Lung microvascular endothelial cell (primary cell): ENCODE measurements at places on chromosomes 12 and 14. TPM values are rescaled to one million over a fixed set of nuclear protein-coding genes. Genes with fewer than 3 reads are reported as not detected.

- DNase-seq = no peak
Observed at GRCh38 chr12:58916161-58916621, 4.1 kb downstream of the LRIG3 start.

- DNase-seq = no peak
Observed at GRCh38 chr12:19129122-19129485, 429 bp upstream of the PLEKHA5 start.

DNA sequence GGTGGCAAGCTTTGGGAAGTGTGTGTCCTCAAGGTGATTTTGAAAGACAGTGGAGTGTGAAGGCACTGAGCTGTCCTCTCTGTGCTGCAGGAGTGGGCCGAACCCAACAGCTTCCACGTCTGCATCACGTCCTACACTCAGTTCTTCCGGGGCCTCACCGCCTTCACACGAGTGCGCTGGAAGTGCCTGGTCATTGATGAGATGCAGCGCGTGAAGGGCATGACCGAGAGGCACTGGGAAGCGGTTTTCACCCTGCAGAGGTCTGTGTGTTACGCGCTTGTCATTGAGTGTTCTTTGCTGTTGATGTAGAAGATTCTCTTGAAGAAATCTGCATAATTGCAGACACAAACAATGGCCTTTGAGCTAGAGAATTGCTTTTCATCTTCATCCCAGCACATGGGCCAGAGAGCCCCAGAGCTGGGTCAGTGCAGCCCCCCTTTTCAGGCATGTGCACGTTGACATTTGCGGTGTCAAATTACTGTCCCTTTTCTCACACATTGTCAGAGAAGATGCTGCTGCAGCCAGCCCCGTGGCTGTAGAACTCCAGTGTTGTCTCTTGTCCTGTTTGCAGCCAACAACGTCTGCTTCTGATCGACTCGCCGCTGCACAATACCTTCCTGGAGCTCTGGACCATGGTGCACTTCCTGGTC lies 63.3 kb downstream of the EP400 start:
- DNase-seq = no peak

DNA sequence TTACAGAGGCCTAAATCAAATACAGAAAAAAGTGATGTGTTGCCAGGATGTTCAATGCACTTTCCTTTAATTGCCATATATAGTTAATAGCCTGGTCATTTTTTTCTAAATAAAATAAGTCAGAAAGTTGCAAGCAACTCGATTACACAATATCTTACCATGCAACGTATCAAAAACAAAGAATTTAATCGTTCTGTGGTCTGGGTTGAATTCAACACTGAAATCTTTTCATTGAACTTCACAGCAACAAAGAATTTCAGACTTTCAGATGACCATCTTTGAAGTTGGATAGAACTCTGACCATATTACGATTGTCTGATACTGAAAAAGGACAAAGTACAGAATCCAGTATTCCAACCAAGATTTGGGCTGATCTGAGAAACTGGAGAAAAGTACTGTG lies 231.9 kb downstream of the SLC25A21 start:
- DNase-seq = no peak

DNA sequence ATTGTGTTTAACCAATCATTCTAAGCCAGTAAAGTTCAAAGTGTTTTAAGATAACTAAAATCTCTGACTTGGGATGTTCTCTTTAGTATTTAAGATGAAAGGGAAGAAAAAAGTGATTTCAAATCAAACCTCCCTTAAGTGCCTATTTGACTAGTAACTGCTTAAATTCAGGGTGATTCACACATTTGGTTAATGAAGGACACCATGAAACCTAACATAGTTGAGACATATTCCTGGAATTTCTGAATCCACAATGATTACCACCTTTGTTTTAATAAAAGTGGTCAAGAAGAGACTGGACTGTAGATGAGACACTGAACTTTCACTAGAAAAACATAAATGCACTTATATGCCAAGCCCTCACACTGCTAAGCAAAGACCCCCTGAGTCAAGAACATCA lies 138.7 kb downstream of the MED13L start:
- DNase-seq = no peak

DNA sequence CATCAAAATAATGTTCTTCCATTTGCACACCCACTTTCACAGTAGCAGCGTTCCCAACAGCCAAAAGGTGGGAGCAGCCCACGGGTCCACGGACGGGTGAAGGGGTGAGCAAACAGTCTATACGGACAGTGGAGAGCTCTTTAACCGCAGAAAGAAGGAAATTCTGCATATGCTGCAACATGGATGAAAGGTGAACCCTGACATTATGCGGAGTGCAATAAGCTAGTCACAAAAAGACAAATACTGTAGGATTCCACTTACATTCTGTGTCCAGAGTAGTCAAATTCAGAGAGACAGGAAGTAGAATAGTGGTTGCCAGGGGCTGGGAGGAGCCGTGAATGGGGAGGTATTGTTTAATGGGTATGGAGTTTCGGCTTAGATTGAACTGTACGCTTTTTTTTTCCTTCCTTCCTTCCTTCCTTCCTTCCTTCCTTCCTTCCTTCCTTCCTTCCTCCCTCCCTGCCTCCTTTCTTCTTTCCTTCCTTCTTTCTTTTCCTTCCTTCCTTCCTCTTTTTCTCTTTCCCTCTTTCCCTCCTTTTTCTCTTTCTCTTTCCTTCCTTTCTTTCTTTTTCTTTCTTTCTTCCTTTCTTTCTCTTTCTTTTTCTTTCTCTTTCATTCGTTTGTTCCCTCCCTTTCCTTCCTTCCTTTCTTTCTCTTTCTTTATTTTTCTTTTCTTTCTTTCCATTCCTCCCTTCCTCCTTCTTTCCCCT lies 15.8 kb upstream of the ANKRD9 start:
- DNase-seq = peak; percentile 47

- peak; percentile 94 for DNase-seq
Observed at GRCh38 chr14:81400852-81401251, 728 bp upstream of the STON2 start.

- DNase-seq = peak; percentile 61
Observed at GRCh38 chr12:48119078-48119833, at the start of gene PFKM. Gene PFKM (plus strand): TSS chr12:48119364. CDS start chr12:48122775, 3,411 bp downstream.

DNA sequence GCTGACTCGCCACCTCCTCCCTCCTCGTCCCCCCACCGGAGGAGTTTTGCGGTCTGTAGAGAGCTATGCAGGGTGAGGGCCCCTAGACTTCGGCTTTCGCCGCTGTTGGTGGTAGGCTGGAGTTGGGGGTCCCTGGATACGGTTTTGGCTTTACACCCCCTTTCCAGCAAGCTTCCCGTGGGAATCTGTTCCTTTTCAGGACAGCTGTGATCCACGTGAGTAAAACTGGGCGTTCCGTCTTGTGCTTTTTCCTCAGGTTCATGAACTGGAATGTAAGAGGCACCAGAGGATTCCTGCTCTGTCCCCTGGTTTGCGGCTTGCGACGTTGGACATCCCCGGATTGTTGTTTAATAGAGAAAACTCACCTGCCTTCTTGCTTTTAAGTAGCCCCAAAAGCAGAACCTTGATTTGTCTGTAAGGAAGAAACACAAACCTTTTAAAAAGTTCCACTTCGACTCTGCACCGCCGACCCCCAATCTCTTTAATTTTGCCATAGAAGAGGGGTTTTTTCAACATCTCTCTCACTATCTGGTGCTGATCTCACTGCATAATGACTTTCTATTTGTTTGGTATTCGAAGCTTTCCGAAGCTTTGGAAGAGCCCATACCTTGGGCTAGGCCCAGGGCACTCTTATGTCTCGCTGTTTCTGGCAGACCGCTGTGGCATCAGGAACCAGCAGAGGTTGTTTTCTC lies 490 bp downstream of the PRORP start:
- DNase-seq = peak; percentile 65

GRCh38 chr12:114673901-114674250 lies 10.1 kb downstream of the TBX3 start:
- DNase-seq = no peak

- DNase-seq = peak; percentile 25
Observed at GRCh38 chr12:109165599-109165998, 49.2 kb downstream of the ACACB start.

DNA sequence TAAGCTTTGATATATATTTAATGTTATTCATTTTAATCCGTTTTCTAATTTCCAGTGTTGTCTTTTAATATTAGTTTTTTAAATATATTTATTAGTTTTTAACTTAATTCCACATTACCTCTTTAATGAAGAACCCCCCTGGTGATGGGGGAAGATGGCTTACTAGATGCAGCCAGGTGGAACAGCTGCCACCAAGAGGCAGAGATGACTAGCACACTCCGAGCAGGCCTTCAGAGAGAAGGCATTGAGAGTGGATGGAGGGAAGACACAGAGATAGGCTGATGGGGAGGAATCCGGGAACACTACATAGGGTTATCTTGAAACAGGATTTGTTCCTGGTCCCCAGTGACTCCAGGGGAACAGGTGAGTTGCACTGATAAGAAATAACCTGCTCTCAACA lies 771.6 kb downstream of the LRFN5 start:
- DNase-seq = no peak

DNA sequence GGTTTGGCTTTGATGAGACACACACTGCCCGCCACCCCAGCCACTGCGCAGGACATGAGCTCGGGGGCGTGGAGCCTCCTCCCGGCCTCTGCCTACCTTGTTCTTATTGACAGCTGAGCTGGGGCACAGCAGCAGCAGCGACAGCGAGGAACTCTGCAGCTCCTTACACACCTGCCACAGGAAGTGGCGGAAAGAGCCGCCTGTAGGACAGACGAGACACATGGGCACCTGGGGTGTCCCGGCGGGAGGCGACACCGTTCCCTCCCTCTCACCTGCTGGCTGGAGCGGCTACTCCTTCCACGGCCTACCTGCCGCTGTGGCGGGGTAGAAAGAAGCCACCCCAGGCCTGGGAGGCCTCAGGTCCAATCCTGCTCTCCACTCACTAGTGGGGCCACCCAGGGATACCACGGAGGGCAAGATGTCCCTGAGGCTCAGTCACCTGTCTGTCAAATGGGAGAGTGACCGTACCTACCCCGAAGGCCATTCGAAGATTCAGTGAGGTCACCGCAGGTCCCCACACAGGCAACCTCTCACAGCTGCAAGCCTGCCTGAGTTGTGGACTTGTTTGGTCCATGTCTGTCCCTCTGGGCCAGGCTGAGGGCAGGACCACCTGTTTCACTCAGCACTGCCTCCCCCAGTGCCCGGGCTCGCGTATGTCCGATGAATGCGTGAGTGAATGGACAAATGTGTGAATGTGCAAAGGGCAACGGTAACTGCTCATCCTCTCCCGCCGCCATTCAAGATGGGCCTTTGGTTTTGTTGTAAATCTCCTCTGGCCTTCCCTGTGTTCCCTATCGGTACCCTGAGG lies 42.6 kb downstream of the TRAFD1 start:
- DNase-seq = no peak

- DNase-seq = no peak
Observed at GRCh38 chr12:31631023-31631724, 28.3 kb upstream of the ETFBKMT start.

Gene SERPINA9
- total RNA-seq = not detected in 2 replicates

Gene GNB3
- 0.22 and 0.40 TPM in 2 replicates for total RNA-seq

Gene ITGA7
- under 0.01 and 0.20 TPM in 2 replicates for total RNA-seq

Gene PPP1R1A
- not detected in 2 replicates for total RNA-seq

Gene HHIPL1
- total RNA-seq = 0.79 and 1.1 TPM in 2 replicates

Gene TAS2R9
- under 0.01 TPM in 1 of 2 replicates, not detected in the other for total RNA-seq

Gene HVCN1
- total RNA-seq = 2.2 and 5.0 TPM in 2 replicates
